ENCODE measurements at places on chromosomes 16 and 17.

DNA sequence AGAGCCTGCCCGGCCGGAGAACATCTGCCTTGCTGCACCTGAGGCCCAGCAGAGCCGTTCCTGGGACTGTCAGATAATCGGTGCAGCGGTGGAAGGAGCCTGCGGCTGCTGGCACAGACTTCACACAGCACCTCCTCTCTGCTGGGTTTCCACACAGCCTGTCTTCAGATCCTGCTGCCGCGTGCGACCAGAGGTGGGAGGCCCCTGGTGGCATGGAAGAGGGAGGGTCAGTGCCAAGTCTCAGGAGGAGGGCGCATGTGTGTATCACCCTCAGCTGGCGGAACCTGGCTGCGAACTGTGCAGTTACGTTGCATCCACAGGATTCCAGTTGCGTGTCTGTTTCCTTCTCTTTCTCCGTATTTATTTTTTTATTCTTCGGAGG, 3.3 kb downstream of the CDK5R1 start:
- DNase-seq, result no peak

DNA sequence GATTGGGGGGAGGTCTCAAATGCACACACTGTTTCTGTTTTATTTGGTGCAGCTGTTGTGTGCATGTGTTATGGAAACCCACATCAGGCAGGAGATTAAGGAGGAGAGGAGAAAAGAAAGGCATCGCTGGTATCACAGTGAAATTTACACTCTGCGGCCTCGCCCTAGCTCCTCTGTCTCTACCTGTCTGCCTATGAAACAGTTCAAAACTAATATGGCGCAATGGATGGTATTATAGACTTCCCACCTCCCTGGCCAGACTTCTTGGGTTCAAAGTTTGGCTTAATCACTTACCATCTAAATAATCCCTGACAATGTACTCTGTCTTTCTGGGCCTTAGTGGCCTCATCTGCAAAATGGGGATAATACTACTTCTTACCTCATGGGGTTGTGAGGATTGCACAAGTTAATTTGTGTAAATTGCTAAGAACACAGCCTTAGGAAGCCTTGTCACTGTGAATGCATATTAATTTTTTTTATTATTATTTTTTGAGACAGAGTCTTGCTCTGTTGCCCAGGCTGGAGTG, 1.4 kb upstream of the ABCC1 start:
- DNase-seq, result no peak

- peak; percentile 42 for DNase-seq
These were observed 1.0 kb downstream of the WSB1 start for GRCh38 chr17:27294689-27295630.

GRCh38 chr16:84995663-84996062, 15.7 kb downstream of the ZDHHC7 start:
- no peak for DNase-seq

DNA sequence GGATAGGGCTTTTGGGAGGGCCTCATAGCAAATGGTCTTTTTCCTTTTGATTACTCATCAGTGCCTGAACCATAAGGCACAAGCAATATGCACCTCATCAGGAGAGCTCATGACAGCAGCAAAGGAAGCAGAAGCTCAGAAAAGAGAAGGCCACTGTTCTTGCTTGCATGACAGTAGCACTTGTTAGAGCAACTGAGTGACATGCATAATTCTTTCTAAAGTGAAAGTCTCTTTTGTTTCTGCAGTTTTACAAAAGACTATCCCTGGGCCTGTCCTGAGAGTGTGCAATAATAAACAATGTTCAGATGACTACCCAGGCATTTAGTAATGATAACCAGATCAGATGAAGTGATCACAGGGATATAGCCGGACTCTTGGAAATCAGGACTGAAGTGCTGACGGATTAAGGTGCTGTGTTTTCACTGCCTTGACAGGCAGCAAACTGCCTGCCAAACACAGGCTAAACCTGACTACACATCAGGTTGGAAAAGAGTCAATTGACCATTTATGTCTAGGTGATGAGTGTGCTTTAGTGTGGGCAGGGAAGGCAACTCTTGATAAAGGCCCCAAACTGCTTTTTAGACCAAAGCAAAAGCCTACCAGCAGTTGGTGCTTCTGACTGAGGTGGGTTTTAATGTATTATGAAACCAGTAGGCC, 1860.3 kb downstream of the TP53TG3F start:
- no peak for DNase-seq

DNA sequence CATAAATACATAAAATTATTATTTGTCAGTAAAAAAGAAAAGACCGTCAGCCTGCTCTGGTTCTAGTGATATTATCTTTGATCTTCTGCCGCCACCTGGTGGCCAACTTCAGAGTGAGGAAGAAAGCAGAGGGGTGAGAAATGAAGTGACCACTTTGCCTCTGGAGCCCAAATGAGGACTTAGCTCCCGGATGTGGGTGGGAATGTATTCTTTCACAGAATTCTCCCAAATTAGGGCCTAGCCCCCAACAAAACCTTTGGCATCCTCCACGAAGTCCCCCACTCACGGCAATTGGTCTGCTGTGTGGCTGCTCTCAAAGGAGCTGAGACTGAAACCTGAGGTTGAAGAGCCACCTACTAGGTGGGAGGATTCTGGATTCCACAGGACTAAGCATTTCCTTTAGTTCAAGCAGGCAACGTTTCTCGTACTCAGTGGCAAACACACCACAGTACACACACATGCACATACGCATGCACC, 4.9 kb upstream of the ZNF267 start:
- DNase-seq, result no peak

DNA sequence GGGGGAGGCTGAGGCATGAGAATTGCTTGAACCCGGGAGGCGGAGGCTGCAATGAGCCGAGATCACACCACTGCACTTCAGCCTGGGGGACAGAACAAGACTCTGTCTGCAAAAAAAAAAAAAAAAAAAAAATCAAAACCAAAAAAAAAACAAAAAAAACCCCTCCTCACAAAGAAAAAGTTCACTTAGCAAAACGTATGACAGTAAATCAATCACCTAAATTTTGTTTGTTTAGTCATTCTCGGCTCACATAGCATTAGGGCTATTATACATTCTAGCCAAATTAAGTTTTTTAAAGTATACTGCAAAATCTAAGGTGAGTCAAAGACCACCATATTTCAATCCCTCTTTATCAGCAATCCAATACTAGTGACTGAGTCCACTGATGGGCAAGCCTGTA, 5.7 kb downstream of the ZNF652 start:
- DNase-seq, result no peak

- no peak for DNase-seq
These were observed 228.0 kb downstream of the C16orf78 start for GRCh38 chr16:49601576-49601975.

DNA sequence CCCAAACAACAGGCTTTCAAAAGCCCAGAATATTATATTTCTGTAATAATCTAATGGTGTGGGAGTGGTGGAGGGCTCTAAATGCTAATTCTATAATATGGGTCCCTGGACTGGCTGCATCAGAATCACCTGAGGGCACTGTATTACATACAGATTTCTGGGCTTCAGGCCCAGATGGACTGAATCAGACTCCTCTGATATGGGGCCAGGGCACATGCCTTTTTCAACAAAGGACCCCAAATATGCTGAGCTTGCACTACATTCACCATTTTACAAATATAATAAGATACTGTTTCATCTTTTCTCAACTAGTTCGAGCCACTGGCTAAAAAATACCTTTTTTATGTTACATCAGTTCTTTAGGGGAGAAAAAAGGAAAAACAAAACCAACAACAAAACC, 309.7 kb downstream of the MAP2K6 start:
- DNase-seq, result no peak
